Upper lobe of left lung (tissue), 6 donors: ENCODE measurements at places on chromosomes 16 and 17. TPM values are rescaled to one million over a fixed set of nuclear protein-coding genes. Genes with fewer than 3 reads are reported as not detected.

DNA sequence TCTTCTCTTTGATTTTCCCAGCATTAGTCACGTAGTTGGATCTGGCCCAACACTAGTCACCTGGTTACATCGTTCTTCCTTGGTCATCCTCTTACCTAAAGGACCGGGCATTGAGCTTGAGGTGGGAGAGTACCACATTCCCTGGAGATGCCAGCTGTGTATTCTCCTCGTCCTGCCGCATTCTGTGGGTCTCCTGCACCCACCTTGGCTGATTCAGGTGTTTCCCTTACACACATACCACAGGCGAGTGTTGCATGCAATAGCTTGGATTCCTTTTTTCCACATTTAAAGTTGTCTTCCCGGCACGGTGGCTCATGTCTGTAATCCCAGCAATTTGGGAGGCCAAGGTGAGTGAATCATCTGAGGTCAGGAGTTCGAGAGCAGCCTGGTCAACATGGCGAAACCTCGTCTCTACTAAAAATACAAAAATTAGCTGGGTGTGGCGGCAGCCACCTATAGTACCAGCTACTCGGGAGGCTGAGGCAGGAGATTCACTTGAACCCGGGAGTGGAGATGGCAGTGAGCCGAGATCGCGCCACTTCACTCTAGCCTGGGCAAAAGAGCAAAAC, 21.6 kb upstream of the CLEC18C start:
- no peak for DNase-seq

- DNase-seq, result no peak
These were observed 13.2 kb downstream of the AANAT start for GRCh38 chr17:76480632-76481031.

The SPIRE2 gene
- total RNA-seq, result 18.9 TPM

GRCh38 chr16:2739625-2740430, 12.6 kb upstream of the SRRM2 start:
- no peak for DNase-seq

DNA sequence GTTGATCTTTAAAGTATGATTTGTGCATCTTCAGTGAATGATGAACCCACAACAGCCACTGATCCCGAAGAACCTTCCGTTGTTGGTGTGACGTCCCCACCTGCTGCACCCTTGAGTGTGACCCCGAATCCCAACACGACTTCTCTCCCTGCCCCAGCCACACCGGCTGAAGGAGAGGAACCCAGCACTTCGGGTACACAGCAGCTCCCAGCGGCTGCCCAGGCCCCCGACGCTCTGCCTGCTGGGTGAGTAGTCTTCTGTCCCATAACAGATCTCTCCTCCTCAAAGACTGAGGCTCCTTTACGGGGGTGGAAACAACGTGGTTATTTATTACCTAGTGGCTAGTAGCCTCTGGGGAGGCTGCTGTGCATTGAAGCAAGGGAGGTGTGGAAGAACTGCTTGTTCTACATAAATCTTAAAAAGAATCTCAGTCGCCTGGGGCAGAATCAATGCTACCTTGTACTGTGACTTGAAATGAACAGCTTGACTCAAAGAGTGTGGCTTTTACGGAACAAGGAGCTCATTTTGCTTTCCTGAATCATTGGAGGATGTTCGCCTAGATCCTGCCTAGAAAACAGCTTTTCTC, 63.0 kb upstream of the CLEC18A start:
- peak; percentile 25 for DNase-seq

The SOCS1 gene
- 9.4 TPM for total RNA-seq

GRCh38 chr16:50597563-50598255, 49.5 kb downstream of the NKD1 start:
- DNase-seq, result no peak

The CDH13 gene
- total RNA-seq, result 39.8 TPM

- peak; percentile 68 for DNase-seq
These were observed 17.4 kb upstream of the MTSS2 start for GRCh38 chr16:70703041-70703834.

The CLDN6 gene
- 0.72 TPM for total RNA-seq

DNA sequence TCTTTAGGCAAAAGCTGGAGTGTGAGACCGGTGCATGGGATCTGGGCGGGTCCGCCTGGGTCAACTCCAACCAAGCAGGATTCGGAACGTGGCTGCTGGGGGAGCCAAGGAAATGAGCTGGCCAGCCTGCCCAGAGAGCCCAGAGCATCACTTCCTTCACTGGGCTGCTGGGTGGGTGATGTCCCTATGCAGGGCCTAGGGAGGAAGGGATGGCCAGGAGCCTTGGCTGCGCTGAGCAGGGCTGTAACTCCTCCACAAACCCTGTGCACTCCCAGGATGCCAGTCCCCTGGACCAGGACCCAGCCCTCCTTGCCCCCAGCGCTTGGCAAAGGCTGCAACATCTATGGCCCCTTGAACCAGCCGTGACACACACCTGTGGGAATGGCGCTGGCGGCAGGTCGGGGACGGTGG, 138.4 kb downstream of the RAB11FIP4 start:
- no peak for DNase-seq

- no peak for DNase-seq
These were observed 124.0 kb downstream of the DYNLRB2 start for GRCh38 chr16:80664786-80665185.

GRCh38 chr16:47204736-47205504, 61.2 kb upstream of the NETO2 start:
- no peak for DNase-seq

DNA sequence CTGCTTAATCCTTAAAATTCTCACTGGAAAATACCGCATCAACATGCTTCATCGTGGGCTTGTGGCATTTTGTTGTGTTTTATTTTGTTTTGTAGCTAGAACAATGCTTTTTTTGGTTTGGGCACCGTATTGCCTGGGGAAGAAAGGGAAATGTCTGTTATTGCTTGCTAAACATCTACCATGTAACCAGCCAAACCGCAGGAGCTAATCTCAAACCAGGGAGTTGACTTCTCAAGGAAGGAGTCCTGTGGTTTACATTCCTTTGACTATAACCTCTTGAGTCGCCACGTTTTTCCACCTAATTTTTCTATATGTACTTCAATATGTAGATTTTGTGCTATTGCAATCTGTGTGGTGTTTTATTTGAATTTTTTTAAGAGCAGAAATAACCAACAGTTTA, 593.5 kb upstream of the SOX9 start:
- no peak for DNase-seq

GRCh38 chr17:1561420-1562175, 994 bp downstream of the PITPNA start:
- DNase-seq, result no peak

DNA sequence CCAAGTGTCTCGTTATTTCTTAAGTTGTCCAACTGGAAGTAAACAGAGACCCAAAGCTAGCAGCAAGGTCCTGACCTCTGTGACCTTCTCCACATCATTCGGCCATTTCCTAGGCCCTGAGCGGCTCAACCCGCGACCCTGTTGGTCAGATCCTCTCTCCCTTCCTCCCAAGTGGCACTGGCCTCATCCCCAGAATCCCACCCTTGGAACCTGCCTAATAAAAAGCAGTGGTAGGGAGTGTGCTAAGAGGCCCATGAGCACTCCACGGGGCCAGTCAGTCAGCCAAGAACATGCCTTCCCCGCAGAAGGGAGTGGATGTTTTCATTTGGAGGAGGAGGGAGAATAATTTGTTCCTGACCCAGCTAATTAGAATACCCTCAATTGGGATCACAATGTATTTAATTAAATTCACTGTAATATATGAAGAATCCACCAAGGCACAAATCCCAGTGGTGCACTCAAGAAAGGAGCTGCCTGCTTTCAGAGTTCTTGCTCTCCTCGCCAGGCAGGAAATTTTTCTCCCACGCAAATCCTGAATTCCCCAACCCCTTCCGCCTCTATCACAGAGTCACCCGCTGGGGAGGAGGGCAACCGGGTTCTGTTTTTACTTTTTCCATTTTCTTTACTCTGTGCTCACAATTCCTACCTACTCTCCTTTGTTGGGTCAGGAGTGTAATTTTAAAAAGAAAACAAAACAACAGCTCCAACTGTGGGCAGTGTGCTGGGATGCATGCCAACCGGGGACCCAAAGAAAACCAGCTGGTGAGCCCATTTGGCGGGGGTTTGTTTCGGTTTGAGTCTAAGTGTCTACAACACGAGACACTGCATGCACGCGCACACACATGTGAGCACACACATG, 153.4 kb downstream of the ZFHX3 start:
- no peak for DNase-seq

DNA sequence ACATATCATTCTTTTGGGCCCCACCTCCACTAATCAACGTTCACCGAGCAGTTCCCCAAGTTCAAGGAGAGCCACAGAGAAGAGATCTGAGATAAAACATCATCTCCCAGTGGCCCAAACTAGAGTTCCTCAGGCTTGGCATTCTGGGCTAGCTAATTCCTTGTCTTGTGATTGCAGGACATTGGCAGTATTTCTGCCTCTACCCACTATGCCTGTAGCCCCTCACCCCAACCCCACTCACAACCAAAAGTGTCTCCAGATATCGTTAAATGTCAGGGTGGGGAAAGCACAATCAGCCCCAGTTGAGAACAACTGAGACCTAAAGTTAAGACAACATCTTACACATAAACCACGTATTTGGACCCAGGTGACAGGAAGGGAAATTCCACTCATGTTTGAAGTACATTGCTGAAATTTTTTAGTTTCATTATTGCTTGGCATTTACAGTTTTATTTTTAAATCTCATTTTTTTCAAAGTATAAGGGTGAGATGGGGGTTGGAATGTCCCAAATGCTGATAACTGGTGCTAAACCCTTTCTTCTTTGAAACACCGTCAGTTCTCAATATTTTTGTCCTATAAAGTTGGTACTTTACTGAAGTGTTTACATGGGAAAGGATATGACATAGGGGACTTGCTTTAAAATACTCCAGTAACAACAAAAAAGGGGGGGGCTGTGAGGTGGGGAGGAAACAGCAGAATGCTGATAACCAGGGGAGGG, 13.6 kb downstream of the ZC3H7A start:
- DNase-seq, result no peak

GRCh38 chr16:8721336-8722024, 47.1 kb downstream of the ABAT start:
- DNase-seq, result no peak

The TPSG1 gene
- not detected for total RNA-seq

GRCh38 chr16:75566758-75567255, 628 bp downstream of the GABARAPL2 start:
- peak; percentile 83 for DNase-seq

DNA sequence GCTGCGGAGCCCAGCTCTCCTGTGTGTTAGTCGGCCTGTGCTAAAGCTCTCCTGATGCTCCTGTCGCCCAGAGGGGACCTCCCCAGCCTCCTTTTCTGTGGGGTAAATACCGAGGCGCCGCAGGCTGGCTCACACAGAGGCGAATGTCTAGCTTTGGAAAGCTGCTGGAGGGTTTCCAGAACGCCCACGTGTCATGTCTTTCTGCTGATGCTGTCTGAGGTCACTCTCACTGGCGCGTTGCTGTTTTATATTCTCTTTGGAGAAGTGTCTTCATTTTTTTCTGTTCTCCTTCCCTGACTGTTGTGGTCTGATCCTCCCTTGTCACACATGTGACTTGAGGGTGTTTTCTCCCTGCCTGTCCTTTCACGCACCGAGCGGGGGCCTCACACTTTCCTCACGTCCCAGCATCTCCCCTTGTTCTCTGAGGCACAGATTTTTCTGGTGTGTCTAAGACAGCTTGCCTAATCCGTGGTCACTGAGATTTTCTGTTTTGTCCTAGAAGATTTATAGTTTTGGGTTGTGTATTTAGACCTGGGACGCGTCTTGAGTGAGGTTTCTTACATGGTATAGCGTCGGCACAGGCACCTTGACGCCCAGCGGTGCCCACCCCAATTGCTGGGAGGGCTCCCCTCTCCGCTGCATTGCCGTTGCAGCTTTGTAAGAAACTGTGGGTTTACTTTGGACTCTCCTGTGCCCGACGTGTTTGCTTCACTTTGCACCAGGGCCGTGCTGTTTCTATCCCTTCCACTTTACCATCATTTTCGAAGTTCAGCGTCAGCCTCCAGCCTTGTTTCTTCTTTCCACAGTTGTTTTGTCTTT, 92.1 kb upstream of the ZNF750 start:
- DNase-seq, result peak; percentile 44

GRCh38 chr17:65109990-65110680, 27.0 kb upstream of the RGS9 start:
- no peak for DNase-seq
